Mesendoderm (in vitro differentiated cells): ENCODE measurements at places on chromosomes 12 and 14.

DNA sequence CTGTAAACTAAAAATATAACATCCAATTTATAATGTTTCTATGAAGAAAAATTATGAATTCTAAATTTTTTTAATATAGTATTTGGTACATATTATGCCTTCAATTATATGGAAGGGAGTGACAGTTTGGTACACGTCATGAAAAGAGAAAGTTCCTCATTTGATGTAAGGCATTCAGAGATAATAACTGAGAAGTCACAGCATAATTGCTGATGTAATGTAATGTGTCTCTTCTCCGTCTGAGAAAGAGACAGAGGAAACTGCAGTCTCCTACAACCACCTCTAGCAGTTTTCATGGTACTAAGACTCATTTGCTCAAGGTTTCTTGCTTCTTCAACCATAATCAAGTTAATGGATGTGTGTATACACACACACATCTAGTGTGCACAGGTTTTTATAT, 2.3 kb upstream of the CD69 start:
- no peaks in the 10 kb centered on the region for H3K4me1 ChIP-seq
- no peak overlapping the region for H3K4me3 ChIP-seq
- H3K27ac ChIP-seq = no peak overlapping the region
- H3K36me3 ChIP-seq = no peaks in the 10 kb centered on the region
- no peak for DNase-seq
- H3K27me3 ChIP-seq = no peaks in the 10 kb centered on the region

GRCh38 chr12:123948401-123948795, 24.2 kb downstream of the CCDC92 start:
- no peaks in the 10 kb centered on the region for H3K27me3 ChIP-seq
- no peaks in the 10 kb centered on the region for H3K4me1 ChIP-seq
- DNase-seq = no peak
- no peak overlapping the region for H3K27ac ChIP-seq

DNA sequence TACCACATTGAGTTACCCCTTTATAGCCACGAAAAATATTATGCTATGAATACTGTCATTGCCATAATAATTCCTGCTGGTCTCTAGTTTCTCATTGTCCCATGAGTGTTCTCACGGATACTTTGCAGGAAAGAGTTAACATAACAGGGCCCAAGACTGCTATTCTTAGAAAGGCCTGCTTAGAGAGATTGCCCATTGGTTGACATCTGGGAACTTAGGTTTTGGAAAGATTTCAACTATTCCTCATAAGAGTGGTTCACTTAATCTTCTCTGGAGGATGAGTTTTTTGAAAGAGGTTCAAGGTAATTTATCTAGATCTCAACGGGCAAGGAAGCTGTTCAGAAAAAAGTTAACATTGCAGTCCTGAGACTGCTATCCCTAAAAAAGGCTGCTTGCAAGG, 18.4 kb upstream of the PRPF39 start:
- H3K4me1 ChIP-seq = no peaks in the 10 kb centered on the region
- DNase-seq = no peak
- H3K27me3 ChIP-seq = no peaks in the 10 kb centered on the region
- no peak overlapping the region for H3K4me3 ChIP-seq
- no peaks in the 10 kb centered on the region for H3K36me3 ChIP-seq
- H3K27ac ChIP-seq = no peak overlapping the region

DNA sequence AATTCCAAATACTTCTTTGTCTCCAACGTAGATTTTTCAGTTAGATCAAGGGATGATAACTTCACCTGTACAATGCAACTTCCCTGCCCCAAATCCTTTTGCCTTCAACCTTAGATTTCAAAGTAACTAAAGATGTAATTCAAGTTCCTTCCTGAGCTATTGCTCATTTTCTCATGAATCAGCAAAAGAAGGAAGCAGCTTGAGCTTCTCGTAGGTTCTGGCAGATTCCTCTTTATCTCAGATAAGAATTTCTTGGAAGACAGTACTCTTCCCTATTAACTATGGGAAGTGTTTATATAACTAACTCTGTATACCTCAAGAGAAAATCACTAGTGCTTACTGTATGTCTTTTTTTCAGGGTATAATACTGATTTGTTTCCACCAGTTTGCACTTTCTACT, 203.8 kb downstream of the RASSF9 start:
- H3K4me1 ChIP-seq = no peaks in the 10 kb centered on the region
- H3K27me3 ChIP-seq = no peaks in the 10 kb centered on the region
- no peak overlapping the region for H3K27ac ChIP-seq
- no peak overlapping the region for H3K4me3 ChIP-seq
- H3K36me3 ChIP-seq = no peaks in the 10 kb centered on the region
